ENCODE measurements at places on chromosomes 4 and X.
A peak's percentile ranks its signal among the peaks of the same experiment; 100 is the strongest.

DNA sequence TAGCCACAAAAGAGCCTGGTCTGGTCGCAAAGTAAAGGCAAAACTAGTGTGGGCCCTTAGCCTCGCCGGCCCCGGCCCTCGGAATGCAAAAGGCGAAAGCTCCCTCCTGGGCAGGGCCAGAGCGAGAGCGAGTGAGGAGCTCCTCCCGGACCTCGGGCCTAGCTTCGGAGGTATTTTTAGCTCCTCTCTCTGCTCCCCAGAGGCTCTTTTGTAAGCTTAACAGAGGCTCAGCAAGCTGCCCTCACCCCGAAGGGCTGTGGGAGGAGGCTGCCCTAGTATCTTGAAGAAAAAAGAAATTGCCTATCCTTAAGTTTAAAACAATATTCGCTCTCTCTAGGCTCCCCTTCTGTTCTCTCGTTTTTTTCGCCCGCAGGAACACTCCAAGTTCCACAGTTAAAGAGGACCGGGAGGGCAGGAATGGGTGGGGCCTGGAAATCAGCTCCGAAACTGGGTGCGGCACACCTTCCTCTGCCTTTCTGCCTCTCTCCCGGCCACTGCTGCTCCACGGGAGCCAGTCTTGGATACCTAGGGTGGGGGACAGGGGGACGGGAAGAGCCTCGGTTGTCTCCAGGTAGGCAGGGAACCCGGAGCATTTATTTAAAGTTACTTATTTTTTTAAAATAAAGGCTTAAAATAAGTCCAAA, 12.1 kb downstream of the HAND2 start:
- no peak for DNase-seq

GRCh38 chrX:9280831-9281230, 184.0 kb upstream of the TBL1X start:
- no peak for DNase-seq

DNA sequence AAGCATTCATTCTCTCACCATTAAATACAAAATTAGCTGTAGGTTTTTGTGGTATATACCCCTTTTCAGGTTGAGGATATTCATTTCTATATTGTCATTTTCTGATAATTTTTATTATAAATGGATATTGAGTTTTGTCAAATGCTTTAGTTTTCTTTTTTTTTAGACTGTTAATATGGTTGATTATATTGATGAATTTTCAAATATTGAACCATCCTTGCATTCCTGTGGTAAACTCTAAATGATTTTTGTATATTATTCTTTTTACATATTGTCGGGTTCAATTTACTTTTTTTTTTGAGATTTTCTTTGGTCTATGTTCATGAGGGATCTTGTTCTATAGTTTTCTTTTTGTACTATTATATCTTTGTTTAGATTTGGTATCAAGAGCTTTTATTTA, 165.1 kb downstream of the GPAT3 start:
- no peak for DNase-seq

- DNase-seq = no peak
These were observed 85.1 kb upstream of the CTSO start for GRCh38 chr4:156038772-156039171.

DNA sequence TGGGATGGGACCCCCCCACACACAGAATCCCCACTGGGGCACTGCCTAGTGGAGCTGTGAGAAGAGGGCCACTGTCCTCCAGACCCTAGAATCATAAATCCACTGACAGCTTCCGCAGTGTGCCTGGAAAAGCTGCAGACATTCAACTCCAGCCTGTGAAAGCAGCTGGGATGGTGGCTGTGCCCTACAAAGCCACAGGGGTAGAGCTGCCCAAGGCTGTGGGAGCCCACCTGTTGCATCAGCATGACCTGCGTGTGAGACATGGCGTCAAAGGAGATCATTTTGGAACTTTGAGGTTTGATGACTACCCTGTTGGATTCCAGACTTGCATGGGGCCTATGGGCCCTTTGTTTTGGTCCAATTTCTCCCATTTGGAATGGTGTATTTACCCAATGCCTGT, 22.3 kb downstream of the AIMP1 start:
- DNase-seq = no peak

GRCh38 chr4:180280726-180281297, 1962.4 kb upstream of the TENM3 start:
- no peak for DNase-seq

GRCh38 chr4:88533088-88533790, 9.7 kb upstream of the PYURF start:
- peak; percentile 33 for DNase-seq

DNA sequence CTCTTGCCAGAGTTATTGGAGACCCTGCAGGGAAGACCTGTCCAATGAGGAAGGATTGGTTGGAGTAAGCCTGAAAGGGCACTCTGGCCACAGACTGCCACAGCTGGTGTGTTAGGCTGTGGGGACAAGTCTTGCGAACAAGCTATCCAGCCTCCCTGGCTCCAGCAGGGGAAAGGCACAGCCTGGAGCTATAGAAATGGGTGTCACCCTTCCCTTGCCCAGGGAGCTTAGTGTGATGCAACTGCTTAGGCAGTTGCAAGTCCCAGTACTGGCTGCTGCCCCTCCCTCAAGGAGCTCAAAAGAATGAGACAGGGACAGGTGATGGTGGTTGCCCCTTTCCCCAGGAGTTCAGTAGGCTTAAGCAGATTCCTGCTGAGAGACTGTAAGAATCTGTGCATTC, 165.7 kb upstream of the CT83 start:
- no peak for DNase-seq

DNA sequence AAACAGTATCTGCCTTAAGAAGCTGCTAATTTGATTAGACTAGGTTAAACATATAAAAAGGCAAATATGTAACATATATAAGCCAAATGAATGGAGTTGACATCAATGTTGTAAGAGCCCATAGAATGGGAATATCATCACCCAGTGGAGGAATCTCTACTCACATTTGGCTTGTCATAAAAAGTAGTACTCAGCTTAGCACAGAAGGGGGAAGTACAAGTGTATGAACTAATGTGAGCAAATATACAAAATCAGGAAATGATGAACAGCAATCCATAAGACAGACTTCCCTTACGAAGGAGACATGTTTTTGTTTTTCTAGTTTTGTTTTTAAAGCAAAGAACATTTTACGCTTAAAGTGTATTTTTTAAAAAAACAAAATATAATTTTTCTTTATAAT, 74.9 kb downstream of the MAB21L2 start:
- no peak for DNase-seq

DNA sequence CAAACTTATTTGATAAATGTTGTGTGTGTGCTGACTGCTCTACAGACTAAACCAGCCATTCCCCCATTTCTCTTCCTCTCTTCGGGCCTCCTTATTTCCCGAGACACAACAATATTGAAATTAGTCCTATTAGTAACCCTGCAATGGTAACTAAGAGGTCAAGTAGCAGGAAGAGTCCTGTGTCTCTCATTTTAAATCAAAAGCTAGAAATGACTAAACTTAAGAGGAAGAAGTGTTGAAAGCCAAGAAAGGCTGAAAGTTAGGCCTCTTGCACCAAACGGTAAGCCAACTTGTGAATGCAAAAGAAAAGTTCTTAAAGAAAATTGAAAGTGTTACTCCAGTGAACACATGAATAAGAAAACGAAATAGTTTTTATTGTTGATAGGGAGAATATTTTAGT, 357.8 kb upstream of the SLC7A11 start:
- no peak for DNase-seq

DNA sequence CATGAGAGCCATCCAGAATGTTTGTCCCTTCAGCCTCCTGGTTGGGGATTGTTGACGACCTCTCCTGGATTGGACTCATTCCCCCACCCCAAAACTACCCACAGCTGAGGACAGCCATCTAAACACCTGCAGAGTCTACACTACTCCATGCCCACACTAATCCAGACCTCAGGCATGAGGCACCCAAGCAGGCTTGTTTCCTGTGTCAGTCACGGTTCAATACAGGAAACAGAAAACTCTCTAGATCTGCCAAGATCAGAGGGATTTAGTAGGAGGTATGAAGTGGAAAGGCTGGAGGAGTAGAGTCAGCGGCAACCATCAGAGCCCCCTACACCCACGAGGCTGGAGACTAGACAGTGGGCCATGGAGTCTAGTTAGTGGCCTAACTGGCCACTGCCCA, 37.7 kb downstream of the HAND2 start:
- no peak for DNase-seq

- DNase-seq = no peak
These were observed 113.8 kb upstream of the ENPP6 start for GRCh38 chr4:184331268-184331995.

DNA sequence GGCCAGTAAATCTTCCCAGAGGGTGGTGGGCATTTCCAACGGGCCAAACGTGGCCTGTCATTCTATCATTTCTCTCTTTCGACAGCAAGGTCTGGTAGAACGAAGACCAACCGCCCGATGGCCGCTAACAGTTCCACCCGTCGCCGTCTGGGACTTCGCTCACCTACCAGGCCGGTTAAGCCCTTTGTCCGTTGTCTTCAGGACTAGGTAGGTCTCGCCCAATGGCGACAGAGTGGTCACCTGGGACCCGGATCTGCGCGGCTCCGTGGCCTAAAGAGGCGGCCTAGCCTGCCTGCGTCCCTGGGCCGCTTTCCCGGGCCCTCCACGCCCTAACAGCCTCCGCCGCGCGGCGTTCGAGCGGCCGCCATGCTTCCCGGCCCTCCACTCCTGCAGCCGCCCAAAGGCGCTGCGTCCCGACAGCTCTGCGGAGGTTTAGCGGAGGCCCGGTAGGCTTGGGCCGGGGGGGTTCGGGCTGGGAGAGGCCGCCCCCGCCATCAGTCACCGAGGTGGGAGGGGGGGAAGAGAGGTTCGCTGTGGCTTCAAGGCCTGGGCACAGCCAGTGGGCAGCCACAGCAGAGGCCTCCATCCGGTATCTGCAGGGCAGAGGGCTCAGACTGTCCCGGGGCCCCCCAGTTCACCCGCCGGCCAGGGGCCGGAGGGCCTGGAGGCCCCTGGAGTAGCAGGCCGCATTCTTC, 194.0 kb upstream of the BRWD3 start:
- no peak for DNase-seq

GRCh38 chr4:105709081-105709450, 482 bp downstream of the GSTCD start:
- peak; percentile 1 for DNase-seq

- DNase-seq = no peak
These were observed 121.8 kb upstream of the ADAMTS3 start for GRCh38 chr4:72690771-72691170.

GRCh38 chr4:73419106-73420038, 15.3 kb downstream of the ALB start:
- no peak for DNase-seq

GRCh38 chr4:183438458-183439113, 5.8 kb upstream of the CDKN2AIP start:
- DNase-seq = no peak

GRCh38 chr4:125979950-125980349, 665.2 kb downstream of the FAT4 start:
- peak; percentile 19 for DNase-seq

- DNase-seq = no peak
These were observed 5.7 kb downstream of the DOK7 start for GRCh38 chr4:3468804-3469203.

GRCh38 chr4:76179398-76180318, 31.5 kb upstream of the NUP54 start:
- peak; percentile 77 for DNase-seq

- DNase-seq = no peak
These were observed 249.8 kb upstream of the ANXA10 start for GRCh38 chr4:167842487-167842886.
